Naive thymus-derived CD8-positive, alpha-beta T cell (primary cell): ENCODE measurements at places on chromosomes 12 and 14.
A peak's percentile ranks its signal among the peaks of the same experiment; 100 is the strongest.

- H3K4me3 ChIP-seq: no peak overlapping the region
- H3K27me3 ChIP-seq: no peaks in the 10 kb centered on the region
- H3K36me3 ChIP-seq: no peaks in the 10 kb centered on the region
- no peak for DNase-seq
Measured at GRCh38 chr12:30989754-30990153, 63.2 kb downstream of the TSPAN11 start.

GRCh38 chr12:2877047-2877952 lies at the start of the genes FOXM1 and RHNO1:
TSS of gene FOXM1 (minus strand) at chr12:2877174. CDS start at chr12:2874478, 2,696 bp downstream.
TSS of gene RHNO1 (plus strand) at chr12:2877223. CDS start at chr12:2885367, 8,144 bp downstream.
- peak; percentile 94 for DNase-seq
- peak within 1 kb of the TSS; percentile 94 for H3K27ac ChIP-seq
- no peaks in the 10 kb centered on the region for H3K36me3 ChIP-seq
- H3K27me3 ChIP-seq: no peaks in the 10 kb centered on the region
- H3K4me3 ChIP-seq: peak within 1 kb of the TSS; percentile 99

DNA sequence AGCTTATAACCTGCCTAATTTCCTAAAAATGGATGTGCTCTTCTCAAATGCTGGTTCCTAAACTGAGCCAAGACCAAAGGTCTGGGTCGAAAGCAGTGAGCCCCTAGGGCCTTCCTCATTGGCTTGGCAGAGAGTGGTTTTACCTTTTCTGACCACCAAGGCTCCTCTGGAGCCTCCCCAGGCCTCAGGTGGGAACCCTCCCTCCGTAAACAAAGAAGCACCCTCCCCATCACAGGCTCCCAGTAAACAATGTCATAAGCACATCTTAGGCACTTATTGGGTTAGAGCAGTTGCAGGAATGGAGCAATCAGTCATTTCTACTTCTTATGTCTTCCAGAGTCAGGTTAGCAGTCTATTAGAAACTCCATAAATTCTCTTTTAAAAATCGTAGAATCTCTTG lies 6.0 kb downstream of the CHPT1 start:
- no peak for DNase-seq
- no peak overlapping the region for H3K4me3 ChIP-seq
- no peaks in the 10 kb centered on the region for H3K27me3 ChIP-seq
- peaks cover 36% of the 10 kb centered on the region for H3K4me1 ChIP-seq

DNA sequence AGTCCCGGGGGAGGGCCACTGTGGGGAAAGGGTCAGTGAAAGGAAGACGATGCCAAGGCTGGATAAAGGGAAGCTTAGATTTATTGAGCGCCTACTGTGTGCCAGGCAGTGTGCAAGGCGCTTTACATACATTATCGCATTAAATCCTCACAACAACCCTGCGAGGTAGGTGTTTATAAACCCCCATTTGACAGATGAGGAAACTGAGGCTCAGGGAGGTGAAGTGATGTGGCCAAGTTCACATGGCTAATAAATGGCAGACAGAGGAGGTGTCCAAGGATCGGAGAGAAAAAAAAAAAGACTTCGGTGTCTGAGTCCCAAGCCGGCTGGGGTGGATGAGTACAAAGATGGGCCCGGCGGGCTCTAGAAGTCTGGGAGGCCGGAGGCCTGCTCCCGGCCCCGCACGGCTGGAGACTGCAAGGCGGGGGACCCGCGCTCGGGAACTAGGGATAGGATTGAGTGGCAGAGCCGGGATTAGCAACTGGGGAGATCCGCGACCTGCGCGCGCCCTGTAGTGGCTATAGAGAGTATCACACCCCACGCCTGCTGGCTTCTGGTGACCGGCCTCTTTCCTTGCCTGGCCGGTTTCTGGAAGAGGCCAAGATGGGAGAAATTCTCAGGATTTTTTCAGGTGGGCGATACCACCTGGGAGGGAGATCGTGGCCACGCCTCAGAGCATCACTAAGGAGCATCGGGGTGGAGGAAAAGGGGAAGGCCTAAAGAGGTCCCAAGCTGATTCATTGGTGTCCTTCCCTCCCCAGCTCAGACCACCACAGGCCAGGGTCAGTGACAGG lies 3.9 kb downstream of the DDN start:
- H3K27me3 ChIP-seq: peaks cover 43% of the 10 kb centered on the region
- H3K4me1 ChIP-seq: peaks cover 36% of the 10 kb centered on the region
- no peak overlapping the region for H3K27ac ChIP-seq
- no peaks in the 10 kb centered on the region for H3K36me3 ChIP-seq

DNA sequence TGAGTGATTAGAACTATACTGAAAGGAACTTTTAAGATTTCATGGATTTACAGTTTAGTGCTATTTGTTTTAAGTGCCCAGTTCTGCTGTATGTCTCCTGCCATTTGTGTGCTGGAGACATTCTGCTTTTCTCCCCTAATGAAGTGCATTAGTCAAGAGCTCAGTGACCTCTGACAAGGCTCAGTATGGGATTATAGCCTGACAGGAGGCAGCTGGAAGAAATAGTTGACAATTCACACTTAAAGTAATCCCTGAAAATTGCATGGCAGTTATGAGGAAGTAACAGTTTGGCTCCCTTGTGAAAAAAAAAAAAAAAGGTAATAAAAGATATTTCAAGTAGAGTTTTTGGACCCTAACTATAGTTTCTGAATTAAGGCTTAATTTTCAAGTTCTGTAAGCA lies 70.3 kb downstream of the ALX1 start:
- no peaks in the 10 kb centered on the region for H3K4me1 ChIP-seq
- no peak overlapping the region for H3K4me3 ChIP-seq
- no peaks in the 10 kb centered on the region for H3K36me3 ChIP-seq
- H3K27me3 ChIP-seq: no peaks in the 10 kb centered on the region
- DNase-seq: no peak

DNA sequence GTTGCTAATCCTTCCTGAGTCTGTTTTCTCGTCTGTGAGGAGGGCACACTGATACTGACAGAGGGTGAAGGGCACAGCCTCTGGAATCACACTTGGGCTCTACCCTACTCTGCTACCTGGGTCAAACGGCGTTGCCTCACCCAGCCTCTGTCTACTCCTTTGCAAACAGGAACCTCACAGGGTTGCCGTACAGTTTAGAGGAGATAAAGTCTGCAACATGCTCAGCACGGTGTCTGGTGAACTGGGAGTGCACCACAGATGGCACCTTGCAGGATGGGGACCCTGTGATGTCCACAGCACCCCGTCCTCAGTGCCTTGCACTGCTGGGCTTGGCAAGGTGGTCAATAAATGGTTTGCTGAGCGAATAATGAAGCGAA lies 38.3 kb downstream of the TESC start:
- H3K36me3 ChIP-seq: no peaks in the 10 kb centered on the region
- H3K4me1 ChIP-seq: peaks cover 32% of the 10 kb centered on the region
- H3K27ac ChIP-seq: no peak overlapping the region
- no peak overlapping the region for H3K4me3 ChIP-seq

DNA sequence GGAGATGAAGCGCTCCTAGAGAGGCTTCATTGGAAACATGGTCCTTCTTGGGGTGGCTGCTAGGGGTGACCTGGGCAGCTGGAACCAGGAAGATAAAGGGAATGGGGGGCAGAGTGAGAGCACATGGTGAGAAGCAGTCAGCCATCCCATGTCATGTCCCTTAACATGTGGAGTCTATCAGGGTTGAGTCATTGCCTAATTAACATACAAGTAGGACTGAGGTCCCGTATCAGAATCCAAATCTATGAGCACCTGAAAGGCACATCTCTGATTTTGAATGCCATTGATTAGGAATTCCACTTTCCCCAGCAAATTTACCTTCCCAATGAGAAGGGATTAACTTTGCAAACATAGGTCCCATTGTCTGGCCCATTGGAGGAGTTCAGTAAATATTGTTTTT lies 20.3 kb upstream of the PPP1R1A start:
- no peaks in the 10 kb centered on the region for H3K4me1 ChIP-seq
- no peak overlapping the region for H3K4me3 ChIP-seq
- no peaks in the 10 kb centered on the region for H3K36me3 ChIP-seq
- no peak overlapping the region for H3K27ac ChIP-seq
- DNase-seq: no peak

- DNase-seq: no peak
Measured at GRCh38 chr12:65649126-65649525, 175.2 kb upstream of the HMGA2 start.

DNA sequence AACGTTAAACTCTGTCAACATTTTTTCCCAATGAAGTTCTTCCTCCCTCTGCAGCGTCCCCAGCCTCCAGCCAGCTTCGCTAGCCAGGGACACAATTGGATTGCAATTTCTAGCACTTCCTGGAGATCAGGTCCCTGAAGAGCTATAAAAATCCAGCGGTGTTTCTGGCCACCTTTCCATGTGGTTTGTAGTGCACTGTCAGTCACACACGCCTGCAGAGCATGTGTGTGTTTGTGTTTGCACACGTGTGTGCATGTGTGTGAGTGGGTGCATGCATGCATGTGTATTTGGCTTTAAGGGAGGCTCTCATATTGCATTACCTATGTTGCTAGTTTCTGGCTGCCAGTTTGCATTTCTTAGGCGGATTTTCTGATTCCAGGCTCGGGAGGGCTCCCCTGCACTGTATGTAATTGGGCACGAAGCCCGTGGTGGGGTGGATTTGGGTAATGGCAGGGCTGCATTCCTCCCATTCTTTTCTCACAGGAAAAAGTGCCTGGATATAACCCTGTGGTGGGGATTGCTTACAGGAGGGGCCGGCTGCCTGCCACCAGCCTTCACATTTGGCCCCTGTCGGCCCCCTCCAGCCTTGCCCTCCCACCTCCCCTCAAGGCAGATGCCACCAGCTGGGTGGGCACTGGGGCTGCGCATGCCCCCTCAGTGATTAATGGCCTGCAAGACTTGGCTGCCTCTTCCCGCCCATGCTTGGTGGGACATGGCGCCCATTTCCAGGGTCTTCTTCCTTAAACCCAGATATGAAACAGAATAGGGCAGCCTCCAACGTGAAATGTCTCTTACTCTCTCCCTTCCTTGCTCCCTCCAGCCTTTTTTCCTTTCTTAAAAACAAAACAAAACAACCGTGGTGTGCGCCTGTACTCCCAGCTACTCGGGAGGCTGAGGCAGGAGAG lies 74.0 kb downstream of the TSPAN9 start:
- no peak for DNase-seq
- peaks cover 7% of the 10 kb centered on the region for H3K4me1 ChIP-seq
- H3K27me3 ChIP-seq: peaks cover 25% of the 10 kb centered on the region
- no peak overlapping the region for H3K4me3 ChIP-seq
